Fibroblast of skin of right biceps (primary cell): ENCODE measurements at places on chromosomes 2 and 18.

GRCh38 chr2:129422028-129422427 is 557.4 kb upstream of the RAB6C start:
- no peak for DNase-seq

DNA sequence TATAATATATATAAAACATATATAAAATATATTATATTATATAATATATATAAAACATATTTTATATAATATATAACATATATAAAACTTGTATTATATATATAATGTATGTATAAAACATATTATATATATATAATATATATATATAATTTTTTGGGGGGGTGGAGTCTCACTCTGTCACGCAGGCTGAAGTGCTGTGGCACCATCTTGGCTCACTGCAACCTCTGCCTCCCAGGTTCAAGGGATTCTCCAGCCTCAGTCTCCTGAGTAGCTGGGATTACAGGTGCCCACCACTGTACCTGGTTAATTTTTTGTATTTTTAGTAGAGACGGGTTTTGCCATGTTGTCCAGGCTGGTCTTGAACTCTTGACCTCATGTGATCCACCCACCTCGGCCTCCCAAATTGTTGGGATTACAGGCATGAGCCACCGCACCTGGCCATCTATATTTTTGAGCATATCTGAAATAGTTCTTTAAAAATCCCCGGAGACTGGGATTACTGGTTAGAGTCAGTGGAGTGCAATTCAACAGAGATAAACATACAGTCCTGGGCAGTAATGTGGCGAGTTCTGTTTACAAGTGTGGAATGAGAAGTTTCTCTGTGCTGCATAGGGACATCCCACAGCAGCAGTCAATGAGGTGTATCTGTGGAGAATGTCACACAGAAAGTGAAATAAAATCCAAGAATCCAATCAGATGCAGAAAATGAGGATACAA is 208.4 kb downstream of the MYCN start:
- DNase-seq, result no peak

DNA sequence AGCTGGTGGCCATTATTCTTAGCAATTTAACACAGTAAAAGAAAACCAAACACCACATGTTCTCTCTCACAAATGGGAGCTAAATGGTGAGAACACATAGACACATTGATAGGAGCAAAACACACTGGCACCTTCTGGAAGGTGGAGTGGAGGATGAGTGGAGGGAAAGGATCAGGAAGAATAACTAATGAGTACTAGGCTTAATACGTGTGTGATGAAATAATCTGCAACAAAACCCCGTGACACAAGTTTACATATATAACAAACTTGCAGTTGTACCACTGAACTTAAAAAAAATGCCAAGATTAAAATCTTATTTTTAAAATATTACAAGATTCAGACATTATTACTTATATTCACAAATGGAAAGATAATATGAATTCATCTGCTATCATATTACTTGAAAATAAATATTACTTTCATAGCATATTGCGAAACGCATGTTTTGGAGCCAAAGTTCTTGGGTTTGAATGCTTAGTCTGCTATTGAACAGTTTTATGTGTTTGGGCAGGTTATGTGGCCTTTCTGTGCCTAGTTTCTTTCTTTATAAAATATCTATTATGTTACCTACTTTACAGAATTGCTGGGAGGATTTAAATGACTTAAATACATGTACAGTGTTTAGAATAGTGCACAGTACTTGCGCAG is 20.5 kb downstream of the ANKRD62 start:
- no peak for DNase-seq

DNA sequence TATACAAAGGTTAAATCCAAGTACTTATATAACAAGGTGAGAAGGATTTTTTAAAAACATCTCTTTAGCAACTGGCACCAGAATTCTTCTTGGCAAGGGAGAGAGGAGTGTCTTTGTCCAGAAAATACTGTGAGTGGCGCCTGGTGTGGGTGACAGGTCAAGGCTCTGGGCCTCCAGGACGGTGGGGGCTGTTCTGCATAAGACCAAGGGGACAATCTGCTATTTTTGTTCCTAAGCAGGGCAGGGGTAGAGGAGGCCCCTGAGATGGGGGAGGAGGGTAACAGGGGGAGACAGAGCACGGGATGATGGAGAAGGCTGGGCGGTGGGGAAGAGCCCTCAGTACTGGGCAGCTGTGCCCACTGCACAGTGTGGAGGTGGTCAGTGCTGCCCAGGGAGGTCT is 51.6 kb upstream of the TAF1B start:
- no peak for DNase-seq

GRCh38 chr2:112216167-112216566 is 38.7 kb downstream of the ZC3H8 start:
- peak; percentile 21 for DNase-seq

DNA sequence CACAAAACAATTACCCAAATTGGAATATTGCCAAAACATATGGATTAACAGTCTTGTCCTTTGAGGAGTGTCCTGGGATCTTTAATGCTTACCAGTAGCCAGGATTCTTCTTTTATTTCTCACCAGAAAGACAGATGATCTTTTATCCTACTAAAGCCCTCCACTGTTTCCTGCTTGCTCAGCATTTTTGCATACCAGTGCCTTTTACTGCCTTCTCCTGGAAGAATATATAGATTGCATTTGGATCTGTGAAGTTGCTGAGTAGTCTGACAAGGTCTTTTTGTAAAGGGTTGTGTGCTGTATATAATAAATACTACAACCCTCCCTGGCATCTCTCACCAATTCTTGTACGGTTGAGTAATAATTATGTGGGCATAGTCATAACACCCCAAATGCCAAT is 652.2 kb downstream of the LRRTM4 start:
- DNase-seq, result no peak

DNA sequence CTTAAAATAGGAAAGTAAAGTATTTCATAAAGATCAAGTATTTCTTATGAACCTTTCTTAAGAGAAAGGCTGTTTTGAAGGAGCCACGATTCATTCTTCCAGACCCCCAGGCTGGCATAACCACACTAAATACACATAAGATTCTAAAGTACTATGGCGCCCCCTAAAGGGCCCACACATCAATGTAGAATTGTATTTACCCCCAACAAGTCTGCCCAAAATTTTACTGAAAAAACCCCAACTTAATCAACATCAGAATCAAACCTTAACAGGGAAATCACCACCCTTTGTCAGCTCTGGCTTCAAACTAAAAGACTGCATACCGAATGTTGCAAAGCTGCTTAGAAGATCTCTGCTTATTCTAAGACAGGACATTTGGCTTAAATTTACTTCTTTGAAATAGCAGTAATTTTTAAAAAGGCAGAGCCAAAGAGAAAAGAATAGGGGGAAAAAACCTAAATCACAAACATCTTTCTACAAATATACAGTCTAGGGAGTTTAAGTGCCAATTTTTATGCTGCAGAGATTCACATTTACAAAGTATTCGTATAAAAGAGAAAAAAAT is 20.4 kb upstream of the BCL2 start:
- DNase-seq, result peak; percentile 49

DNA sequence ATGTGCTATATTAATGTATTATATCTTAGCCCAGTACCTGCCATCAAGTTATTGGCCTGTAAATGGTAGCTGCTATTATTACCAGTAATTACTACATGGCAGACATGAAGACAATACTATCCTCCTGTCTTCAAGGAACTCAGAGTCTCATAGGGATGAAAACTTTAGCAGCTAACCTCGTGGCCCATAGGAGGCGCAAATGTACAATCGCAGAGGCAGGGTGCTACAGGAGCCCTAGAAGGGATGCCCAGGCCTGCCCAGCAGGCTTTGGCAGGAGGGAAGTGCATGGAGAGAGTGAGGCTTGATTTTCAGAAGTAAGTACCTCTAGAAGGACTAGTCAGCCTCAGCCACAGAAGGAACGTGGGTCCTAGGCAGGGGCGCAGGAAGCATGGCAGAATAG is 44.7 kb upstream of the KIDINS220 start:
- DNase-seq, result peak; percentile 19

DNA sequence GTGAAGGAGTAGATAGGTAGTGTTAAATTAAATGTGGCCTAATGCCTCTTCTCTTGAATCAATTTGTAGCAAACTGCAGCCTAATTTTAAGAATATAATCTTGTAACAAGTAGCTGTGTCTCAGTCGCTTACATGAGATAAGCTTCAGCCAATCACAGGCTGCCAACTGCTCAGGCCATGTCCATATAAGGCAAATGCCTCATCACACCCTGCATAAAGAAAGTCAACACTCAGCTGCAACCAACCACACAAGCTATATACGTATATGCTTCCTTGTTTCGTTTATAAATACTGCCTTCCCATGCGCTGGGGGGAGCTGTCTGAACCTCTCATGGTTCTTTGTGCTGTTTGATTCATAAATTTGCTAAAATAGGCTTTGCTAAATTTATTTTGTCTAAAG is 476.3 kb downstream of the TRIB2 start:
- peak; percentile 37 for DNase-seq
